ENCODE measurements at places on chromosomes 6 and 20. TPM values are rescaled to one million over a fixed set of nuclear protein-coding genes. Genes with fewer than 3 reads are reported as not detected.

Gene TSHZ2
- 0.36 TPM for total RNA-seq

Gene CRIP3
- total RNA-seq = not detected

Gene DSP
- 39.5 TPM for total RNA-seq

Gene ZBP1
- not detected for total RNA-seq

Gene NT5E
- 127 TPM for total RNA-seq

Gene MMP24
- total RNA-seq = 14.2 TPM

Gene HLA-DRA
- total RNA-seq = not detected

Gene SIRPG
- total RNA-seq = not detected
